ENCODE measurements at places on chromosomes 6 and 20.

DNA sequence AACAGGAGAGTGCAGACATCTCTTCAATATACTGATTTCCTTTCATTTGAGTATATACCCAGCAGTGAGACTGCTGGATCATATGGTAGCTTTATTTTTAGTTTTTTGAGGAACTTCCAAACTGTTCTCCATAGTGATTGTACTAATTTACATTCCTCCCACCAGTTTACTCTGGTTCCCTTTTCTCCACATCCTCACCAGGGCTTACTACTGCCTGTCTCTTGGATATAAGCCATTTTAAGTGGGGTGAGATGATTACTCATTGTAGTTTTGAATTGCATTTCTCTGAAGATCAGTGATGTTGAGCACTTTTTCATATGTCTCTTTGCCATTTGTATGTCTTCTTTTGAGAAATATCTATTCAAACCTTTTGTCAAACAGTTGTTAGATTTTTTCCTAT lies 64.9 kb upstream of the HMGCLL1 start:
- no peak for DNase-seq

GRCh38 chr6:156545931-156546330 lies 231.2 kb upstream of the ARID1B start:
- no peak for DNase-seq

DNA sequence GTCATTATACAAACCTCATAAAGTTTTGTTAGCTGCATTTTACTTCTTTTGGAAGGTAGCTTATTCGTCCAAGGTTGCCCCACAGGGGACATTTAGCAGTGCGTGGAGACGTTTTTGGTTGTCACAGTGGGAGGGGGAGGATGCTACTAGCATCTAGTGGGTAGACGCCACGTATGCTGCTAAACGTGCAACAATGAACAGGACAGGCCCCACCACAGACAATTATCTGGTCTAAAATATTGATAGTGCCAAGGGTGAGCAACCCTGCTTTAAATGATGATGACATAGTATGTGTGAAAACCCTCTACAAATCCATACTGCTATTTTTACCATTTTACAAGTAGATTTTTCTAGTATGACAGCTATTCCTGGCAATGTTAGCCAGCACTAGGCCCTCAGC lies 13.9 kb upstream of the GCNT2 start:
- no peak for DNase-seq

DNA sequence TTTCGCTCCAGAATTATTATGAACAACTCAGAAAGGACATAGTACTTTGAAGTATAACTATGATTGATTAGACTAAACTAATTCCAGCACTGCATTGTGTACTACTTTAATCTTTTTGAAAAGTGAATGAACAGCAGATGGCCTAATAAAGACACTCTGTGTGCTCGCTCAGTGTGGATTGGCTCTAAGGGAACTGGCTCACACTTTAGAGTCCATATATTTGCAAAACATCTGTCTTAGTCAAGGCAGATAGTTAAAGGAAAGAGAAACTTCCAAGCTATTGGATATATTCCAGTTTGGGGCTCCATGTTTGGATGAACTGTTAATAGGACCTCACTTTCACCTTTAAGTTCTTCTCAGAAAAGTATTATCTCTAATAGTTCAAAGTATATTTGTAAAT lies 218.9 kb downstream of the EYA4 start:
- DNase-seq: no peak

- no peak for DNase-seq
Measured at GRCh38 chr6:149608381-149608982, 40.0 kb downstream of the KATNA1 start.

DNA sequence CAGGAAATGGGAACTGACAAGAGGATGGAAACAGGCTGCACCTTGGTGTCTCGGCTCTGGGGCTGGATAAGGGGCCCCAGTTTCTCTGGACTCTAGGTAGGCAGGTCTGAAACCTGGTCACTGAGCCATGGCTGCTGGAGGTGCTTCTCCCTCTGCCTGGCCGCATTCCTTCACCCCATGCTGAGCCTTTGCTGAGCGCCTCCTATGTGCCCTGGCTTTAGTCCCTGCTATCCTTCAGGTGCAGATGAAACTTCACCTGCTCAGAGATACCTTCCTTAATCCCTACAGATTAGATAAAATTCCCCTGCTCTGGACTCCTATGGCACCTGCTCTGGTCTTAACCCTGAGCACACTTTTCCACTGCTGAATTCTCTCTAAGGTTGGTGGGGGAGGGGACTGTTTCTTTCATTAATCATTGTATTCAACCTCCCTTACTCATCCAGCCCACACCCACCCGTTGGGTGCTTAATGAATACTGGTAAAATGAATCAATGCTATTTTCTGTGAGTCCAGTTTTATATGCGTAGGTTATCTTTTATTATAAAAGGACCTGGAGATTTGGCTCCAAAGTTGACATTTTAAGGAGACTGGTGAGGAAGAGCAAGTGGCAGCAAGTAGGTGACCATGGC lies 19.3 kb downstream of the MYLK4 start:
- DNase-seq: no peak

DNA sequence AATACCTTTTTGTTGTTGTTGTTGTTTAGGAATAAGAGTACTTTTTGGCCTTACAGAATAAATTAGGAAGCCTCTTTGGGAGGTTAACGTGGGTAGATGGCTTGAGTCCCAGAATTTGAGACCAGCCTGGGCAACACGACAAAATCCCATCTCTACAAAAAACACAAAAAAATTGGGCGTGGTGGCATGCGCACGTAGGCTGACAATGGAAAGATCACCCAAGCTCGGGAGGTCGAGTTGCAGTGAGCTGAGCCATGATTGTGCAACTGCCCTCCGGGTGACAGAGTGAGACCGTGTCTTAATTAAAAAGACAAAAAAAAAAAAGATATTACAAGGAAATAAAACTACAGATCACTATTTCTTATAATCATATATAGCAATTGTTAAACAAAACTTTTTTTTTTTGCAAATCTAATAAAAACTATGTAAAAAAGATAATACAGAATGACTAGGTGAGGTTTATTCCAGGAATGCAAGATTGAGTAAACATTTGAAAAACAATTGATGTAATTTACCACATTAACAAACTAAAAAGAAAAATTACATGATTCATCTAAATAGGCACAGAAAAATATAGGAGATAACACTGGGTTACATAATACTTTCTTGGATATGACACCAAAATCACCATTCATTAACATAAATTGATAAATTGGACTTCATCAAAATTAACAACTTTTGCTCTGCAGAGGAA lies 43.6 kb upstream of the ASCC3 start:
- no peak for DNase-seq

- DNase-seq: no peak
Measured at GRCh38 chr6:30895343-30895742, 11.0 kb downstream of the DDR1 start.

DNA sequence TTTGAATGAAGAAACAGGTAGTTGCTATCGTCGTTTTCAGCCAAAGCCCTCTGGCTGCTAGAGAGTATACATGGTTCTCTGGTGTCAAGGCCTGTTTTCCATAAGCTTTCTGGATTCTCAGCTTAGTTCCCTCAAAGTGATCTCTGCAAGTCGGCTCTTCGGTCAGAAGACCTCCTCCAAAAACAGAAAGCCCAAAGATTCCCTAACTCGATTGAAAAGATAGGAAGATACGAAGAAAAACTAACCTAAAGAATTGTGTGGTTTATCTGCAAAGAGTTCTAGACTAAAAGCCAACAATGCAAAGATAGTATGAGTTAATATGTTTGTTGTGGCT lies 545 bp upstream of the ASCC3 start:
- DNase-seq: no peak

GRCh38 chr6:116035616-116036015 lies 25.1 kb downstream of the FRK start:
- DNase-seq: no peak

- DNase-seq: no peak
Measured at GRCh38 chr6:90216072-90216977, 80.3 kb downstream of the BACH2 start.

- no peak for DNase-seq
Measured at GRCh38 chr20:24643731-24644626, 174.6 kb downstream of the SYNDIG1 start.

DNA sequence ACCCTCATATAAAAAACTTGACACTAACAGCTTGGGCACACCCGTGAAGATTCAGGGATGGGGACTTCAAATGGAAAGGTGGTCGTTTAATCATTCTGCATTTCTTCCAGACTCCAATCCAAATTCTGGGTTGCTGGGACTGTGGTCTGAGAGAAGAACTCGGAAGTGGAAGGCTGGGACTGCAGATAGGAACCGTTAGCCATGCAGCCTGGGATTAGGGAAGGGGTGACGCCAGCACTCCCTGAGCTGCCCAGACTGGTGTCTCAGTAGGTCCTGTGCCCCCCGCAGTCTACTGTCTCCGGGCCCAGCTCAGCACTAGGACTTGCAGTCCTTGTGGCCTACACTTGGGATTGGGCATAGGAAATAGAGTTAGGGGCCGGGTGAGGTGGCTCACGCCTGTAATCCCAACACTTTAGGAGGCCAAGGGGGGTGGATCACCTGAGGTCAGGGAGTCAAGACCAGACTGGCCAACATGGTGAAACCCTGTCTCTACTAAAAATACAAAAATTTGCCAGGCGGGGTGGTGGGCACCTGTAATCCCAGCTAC lies 511 bp upstream of the CLIC1 start:
- no peak for DNase-seq

DNA sequence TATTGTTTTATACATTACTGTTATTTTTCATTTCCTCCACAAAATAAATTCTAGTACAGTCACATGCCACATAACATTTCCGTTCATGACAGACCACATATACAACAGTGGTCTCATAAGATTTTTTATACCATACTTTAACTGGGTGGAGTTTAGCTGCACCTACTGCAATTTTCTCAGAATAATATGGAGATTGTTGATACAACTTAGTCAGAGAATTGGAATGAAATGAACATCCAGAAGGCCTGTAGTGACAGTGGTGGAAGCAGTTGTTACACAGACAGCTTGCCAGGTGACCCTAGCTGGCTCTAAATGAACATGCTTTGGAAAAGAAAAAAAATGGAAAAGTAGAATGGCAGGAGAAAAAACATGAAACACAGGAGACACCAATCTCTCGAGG lies 183.2 kb upstream of the TCF21 start:
- DNase-seq: no peak

DNA sequence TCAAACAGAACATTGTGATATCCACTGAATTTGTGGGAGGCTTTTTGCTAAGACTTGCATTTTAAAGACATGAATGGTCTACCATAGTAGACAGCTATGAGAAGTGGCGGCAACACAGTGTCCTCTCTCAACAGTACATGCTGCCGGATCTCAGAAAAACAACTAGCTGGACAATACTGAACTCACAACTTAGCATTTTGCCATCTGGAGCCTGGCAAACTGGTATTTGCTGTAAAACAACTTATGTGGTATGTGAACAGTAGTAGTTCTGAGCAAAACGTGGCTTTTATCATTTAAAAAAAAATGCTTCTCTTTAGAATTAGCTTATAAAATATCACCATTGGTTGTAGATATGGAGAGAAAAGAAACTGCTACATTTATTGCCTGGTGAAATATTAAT lies 3.3 kb upstream of the PXDC1 start:
- no peak for DNase-seq

DNA sequence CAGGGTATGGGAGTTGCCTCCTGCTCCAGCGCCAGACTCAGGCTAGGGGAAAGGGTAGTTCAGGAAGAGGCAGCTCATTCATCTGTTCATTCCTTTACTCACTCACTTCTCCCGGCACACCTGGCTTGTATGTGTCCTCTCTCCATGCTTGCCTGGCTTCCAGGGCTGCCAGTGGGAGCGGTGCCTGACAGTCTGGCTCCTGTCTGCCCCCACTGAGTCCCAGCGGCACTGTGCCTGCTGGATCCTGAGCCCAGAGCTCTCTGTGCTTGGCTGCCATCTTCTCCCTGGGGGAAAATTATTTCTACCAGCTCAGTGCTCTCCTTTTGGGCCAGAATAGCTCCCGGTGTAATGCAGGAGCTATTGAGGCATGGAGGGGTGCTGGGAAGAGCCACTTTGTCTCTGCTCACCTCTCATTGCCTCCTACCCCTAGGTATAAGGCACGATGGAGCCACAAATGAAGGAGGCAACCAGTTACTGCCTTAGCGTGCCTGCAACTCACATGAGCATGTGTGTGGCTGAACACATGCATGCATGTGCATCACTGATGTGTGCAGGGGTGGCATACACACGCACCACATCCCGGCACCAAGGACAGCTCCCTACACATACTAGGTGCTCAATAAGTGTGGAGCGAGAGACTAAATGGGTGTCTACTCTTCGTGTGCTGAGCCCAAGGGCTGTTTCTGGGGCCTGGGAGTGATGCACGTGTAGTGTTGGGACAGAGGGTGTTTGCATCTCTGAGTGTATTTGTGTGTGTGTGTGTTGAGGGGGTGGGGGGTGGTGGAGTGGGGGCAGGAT lies 46.6 kb downstream of the CDH22 start:
- DNase-seq: no peak

DNA sequence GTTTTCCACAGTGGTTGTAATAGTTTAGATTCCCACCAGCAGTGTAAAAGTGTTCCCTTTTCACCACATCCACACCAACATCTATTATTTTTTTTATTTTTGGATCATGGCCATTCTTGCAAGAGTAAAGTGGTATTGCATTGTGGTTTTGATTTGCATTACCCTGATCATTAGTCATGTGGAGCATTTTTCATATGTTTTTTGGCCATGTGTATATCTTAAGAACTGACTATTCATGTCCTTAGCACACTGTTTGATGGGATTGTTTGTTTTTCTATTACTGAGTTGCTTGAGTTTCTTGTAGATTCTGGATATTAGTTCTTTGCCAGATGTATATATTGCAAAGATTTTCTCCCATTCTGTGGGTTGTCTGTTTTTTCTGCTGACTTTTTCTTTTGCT lies 820.1 kb downstream of the TENT5A start:
- no peak for DNase-seq

DNA sequence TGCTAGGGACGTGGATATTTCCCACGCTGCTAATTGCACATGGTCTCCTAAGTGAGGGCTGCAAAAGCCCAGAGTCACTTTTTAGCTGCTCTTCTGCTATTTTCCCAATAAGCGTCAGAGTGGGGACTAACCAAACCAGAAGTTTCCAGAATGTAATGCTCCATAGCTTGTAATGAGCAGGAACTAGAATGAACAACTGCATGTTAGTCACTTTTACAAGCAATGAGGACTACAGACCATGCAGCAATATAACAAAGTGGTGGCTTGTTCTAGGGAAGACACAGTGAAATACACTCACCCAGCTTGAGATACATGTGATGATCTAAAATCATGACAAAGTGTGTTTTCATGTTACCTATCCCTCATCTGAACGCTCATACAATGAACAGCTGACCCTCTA lies 314.1 kb upstream of the SGK1 start:
- no peak for DNase-seq

- DNase-seq: no peak
Measured at GRCh38 chr6:169256518-169256917, 2.9 kb upstream of the THBS2 start.

GRCh38 chr6:39114388-39114703 lies 640 bp downstream of the SAYSD1 start:
- DNase-seq: no peak

All from caudate nucleus (tissue), 63 donors.